Activated CD4-positive, CD25-positive, alpha-beta regulatory T cell treated with anti-CD3 and anti-CD28 coated beads, Interleukin-2, amount 50 U/mL, for 16 hours (primary cell): ENCODE measurements at places on chromosomes 7 and 10.

DNA sequence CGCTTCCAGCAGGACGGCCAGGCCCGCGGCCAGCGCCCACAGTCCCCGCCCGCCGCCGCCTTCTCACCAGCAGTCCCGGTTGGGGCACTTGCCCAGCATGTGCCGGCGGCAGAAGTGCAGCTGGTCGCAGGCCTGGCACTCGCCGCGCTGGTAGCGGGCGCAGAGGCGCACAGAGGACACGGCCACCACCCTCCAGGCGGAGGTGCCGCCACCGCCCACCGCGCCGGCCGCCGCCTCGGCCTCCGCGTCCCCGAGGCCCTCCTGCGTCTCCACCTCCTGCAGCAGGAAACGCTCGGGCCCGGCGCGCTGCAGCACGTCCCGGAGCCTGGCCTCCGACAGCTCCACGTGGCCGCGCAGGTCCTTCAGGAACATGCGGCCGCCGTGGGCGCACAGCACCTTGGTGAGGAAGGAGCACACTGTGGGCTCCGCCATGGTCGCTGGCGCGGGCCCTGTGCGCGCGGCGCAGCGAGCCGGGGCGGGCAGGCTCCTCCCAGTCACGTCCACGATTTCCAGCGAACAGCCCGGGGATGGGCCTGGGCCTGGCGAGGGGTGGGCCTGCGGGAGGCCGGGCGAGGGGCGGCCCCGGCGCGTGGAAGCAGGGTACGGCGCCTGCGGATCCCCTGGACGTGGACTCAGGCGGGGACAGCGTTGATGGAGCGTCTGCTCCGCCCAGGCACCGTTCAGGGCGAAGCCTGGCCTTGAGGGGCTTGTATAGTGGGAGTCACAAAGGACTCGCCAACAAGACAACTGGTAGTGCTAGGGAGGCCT lies at the start of gene ZC3HAV1L:
TSS of gene ZC3HAV1L (minus strand) at position 457 of the 768 bp plus-strand sequence. CDS start at position 432, 25 bp downstream.
- no peak for DNase-seq

- no peak for DNase-seq
Measured at GRCh38 chr7:3860932-3861331, 559.9 kb downstream of the SDK1 start.

- DNase-seq, result no peak
Measured at GRCh38 chr10:31274310-31274709, 44.7 kb upstream of the ZEB1 start.

DNA sequence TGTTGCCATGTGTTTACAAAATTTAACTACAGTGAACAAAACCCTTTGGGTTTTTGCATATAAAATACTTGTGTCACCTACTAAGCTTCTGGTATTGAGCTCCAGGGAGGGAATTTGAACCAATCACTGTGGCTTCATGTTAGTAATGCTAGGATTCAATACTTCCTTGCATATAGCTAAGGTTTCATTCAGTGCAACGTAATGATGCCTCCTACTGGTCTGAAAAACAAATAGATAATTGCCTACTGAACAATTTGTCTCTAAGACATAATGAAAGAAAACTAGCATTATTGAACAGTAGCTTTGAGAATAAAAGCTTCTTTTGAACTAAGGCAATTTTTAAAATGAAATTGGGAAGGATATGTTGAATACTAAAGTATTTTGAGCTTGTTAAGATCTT lies 244.4 kb downstream of the ZWINT start:
- no peak for DNase-seq

GRCh38 chr7:138755331-138755747 lies 42.5 kb upstream of the TMEM213 start:
- DNase-seq, result no peak

DNA sequence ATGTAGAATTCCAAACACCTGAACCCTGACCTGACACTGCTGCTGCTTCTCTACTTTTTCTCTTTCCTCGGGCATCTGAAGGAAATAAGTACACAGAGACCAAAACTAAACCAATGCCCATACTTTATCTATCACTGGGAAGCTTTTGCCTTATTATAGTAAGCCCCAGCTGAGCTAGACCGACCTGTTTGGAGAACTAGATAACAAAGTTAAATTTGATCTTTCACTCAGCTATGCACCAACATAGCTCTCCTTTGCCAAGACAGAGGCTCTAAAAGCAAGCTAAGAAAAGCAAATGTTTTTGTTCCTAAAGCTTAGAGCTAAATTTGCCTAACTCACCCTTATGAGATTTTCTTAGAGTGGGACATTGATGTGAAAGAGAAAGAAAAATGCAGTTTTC lies 39.1 kb downstream of the NHLRC2 start:
- no peak for DNase-seq

DNA sequence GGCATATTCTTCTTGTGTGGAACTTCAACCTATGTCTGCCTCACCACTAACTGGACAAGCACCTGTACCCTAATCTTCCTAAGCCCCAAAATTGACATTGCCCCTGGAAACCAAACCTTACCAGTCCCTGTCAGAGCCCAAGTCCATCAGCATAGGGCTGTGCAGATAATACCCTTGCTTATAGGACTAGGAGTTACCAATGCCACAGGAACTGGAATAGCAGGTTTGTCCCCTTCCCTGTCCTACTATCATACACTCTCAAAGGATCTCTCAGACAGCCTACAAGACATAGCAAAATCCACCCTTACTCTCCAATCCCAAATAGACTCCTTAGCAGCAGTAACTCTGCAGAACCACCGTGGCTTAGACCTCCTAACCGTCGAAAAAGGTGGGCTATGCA lies 19.8 kb downstream of the ZNF107 start:
- no peak for DNase-seq

DNA sequence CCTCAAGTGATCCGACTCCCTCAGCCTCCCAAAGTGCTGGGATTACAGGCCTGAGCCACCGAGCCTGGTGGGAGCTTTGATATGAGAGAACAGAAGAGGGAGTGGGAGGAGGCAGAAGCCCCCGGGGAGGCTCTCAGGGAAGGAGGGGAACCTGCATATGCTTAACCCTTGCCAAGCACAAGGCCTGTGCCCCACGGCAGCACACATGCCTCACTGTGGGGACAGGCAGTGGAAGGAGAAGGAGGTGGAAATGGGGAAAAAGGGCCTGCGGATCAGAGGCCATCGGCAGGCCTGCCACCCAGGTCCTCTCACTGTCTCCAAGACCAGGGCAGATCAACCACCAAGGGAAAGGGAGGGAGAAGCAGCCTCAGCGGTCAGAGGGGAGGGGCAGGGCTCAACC lies 7.2 kb upstream of the GRID1 start:
- DNase-seq, result no peak

DNA sequence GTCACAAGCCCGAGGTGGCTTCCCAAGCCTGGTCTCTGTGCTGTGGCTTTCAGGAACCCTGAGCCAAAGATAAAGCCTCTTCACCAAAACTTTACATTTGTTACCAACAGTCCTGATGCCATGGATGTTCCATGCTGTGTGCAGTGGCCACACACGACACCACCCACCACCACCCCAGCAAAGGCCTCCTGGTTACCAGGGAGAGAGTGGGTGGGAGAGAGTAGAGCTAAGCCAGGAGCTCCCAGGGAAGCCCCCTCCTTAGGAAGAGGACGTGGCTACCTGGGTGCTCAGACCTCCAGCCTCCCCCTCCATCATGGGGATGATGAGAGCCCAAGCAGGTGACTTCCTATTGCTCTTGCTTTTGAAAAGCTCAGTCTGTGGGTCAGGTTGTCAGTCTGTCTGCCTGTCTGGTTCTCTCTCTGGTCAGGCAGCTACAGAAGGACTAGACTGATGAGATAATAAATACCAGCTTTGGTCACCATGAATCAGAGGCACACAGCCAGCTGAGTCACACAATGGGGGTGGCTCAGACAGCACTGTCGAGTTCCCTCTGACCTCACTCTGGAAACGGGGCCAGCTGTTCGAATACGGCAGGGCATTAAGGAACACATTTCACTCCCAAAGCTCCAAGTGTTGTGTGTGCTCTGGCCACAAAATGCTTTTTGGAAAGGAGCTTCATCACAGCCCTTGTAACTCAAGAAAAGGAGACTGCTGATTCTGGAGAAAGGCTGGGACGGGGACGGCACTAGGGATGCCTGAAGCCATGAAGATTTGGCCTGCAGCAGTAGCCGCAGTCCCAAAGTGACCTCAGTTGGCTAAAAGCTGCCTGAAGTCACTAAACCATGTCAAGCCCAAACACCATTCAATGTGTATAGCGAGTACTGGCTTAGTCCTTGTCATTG lies 166.0 kb downstream of the FANK1 start:
- no peak for DNase-seq

DNA sequence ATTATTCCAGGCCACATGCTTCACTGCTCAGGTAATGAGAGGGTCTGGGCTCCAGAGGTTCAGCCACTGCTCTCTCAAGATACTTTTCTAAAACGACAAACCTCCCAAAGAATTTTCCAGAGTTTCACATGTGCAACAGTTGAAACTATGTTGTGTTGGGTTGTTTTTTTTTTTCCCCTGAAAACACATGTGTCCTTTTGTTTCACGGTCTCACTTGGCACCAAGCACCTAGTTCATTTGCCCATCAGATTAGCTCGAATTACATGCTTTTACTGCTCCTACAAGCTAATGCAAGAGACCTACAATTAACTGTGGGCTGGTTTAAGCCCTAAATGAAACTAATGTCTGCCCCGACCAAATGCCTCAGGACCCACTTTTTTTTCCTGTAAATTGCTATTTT lies 313.3 kb downstream of the FGFR2 start:
- no peak for DNase-seq

DNA sequence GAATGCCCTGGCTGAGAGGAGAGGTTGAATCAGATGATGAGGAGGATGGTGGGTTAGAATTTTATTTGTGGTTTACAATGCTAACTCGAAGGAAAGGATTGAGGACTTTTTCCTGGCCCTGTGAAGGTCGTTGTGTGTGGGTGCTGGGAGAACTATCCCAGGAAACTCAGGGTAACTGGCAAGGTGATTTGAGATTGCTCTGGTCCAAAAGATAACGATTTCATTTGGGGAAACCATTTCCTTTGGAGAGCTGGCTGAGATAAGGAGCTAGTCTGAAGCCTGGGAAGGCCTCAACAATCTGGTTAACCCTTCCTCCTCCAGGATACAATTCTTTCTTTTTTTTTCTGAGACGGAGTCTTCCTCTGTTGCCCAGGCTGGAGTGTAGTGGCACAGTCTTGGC lies 33.0 kb downstream of the HK1 start:
- no peak for DNase-seq

DNA sequence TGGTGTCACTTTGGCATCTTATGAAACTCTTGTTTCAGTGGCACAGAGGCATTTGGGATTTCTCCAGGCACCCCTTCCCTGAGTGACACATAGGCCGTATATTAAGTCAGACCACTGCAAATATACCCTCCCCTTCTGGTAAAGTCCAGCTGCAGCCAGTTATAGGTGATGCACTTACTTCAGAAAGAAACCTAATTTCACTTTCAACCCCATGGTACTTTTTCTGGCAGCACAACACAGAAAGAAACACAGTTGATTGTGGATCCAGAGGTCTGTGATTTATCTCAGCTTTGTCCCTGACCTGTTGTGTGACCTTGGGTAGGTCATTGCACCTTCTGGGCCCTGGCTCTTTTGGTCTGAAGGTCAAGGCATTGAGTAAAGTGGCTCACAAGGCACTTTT lies 173.2 kb downstream of the BUB3 start:
- no peak for DNase-seq

DNA sequence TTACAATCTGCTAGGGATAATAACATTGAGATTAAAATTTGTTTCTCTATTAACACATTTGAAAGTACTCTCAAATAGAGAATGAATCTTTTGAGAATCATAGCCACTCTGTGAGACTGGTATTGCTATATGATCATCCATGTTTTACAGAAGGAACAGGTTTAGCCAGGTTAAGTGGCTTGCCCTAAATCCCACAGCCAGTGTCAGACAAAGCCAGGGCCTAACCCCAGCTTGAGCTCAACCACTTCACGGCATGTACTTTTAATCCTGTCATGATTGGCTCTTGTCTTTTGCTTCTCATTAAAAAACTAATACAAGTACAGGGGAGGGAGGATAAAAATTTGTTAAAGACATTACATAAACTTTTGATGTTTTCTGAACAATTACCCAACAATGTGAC lies 3.8 kb upstream of the ZNRF2 start:
- DNase-seq, result no peak

- no peak for DNase-seq
Measured at GRCh38 chr7:148903504-148903903, 19.4 kb upstream of the EZH2 start.

DNA sequence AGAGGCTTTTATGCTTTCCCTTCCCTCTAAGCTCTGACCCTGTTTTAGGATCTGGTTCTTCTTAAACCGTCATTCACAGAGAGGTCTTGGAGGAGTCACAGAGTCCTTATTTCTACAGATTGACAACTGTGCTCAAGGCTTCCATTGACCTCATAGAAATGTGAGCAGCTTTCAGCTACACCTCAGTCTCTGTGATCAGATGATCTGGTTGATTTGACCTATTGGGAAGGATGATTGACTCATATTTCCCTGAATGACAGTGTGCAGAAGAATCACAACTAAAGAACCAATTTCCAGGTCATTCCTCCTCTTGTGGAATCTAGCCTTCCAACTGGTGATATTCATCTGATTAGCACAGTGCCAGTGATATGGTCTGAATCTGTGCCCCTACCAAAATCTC lies 3.4 kb downstream of the CYP3A4 start:
- DNase-seq, result no peak

GRCh38 chr10:5573968-5574641 lies 49.3 kb downstream of the CALML3 start:
- DNase-seq, result no peak

- no peak for DNase-seq
Measured at GRCh38 chr7:17994079-17994850, 33.4 kb downstream of the PRPS1L1 start.

DNA sequence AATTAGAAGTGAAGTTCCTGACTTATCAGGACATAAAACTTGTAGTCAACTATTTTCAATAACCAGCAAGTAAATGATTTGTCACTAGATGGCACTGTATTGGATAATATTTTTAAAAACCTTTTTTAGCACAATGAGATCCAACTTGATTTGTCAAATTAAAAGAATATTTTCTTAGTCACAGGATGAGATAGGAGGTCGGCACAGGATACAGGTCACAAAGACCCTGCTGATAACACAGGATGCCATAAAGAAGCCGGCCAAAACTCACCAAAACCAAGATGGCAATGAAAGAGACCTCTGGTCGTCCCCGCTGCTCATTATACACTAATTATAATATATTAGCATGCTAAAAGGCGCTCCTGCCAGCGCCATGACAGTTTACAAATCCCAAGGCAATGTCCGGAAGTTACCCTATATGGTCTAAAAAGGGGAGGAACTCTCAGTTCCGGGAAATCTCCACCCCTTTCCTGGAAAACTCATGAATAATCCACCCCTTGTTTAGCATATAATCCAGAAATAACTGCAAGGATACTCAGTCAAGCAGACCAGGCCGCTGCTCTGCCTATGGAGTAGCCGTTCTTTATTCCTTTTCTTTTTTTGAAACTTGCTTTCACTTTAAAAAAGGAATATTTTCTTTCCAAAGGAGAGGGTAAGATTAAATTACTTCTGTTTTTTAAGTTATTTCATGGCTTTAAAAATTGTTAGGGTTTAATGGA lies 255.7 kb upstream of the MKLN1 start:
- no peak for DNase-seq

GRCh38 chr7:138297526-138297925 lies 162.5 kb upstream of the TRIM24 start:
- DNase-seq, result no peak

- no peak for DNase-seq
Measured at GRCh38 chr7:92751902-92752901, 84.2 kb downstream of the CDK6 start.

- no peak for DNase-seq
Measured at GRCh38 chr10:1643161-1643907, 94.0 kb downstream of the ADARB2 start.

- DNase-seq, result no peak
Measured at GRCh38 chr10:50604809-50605208, 18.9 kb downstream of the SGMS1 start.

GRCh38 chr7:148584154-148584827 lies 6.3 kb upstream of the C7orf33 start:
- DNase-seq, result no peak

- no peak for DNase-seq
Measured at GRCh38 chr10:52563360-52563759, 209.2 kb downstream of the MBL2 start.
